ENCODE measurements at places on chromosomes 16 and 17.
A peak's percentile ranks its signal among the peaks of the same experiment; 100 is the strongest.

DNA sequence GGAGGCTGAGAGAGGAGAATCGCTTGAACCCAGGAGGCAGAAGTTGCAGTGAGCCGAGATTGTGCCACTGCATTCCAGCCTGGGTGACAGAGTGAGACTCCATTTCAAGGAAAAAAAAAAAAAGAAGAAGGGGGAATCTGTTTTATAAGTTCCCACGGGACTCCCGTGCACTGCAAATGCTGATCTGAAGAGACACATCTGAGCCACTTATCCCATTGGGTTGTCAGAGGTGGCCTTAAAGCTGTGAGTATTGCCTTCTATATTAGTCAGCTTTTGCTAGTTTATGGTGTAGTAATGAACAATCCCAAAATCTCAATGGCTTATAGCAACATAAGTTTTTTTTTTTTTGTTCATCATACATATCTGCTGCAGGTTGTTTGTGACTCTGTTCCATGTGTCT, 82.8 kb downstream of the MRM1 start:
- no peak for DNase-seq

DNA sequence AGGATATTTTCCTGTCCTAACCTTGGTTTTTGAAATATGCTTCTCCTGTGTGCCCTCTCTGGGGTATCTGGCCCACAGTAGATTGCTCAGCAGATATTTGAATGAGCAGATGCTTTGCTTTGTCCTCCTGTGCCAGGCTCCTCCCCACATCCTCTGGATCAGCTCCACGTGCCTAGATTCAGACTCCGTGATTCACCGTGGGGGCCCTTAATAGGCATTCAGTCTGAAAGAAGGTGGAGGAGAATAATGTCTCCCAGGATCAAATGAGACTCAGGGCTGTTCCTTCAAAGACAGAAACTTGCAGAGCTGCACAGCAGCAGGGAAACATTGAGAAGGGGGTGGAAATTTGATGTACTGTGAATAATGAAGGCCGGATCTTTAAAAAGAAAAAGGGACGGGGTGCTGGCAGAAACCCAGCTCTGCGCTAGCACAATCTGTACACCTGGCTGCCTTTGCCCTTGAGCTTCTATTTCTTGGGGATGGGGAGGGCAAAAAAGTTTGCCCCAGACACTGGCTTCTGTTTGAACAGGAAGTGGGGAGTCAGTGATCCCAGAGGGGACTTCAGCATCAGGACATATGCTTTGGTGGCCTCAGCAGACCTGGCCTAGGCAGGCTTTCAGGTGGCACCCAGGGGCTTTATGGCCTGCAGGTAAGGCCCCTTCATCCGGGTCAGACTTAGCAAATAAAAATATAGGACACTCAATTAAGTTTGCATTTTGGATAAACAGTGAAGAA, 15.9 kb upstream of the SLC12A3 start:
- DNase-seq: peak; percentile 65

DNA sequence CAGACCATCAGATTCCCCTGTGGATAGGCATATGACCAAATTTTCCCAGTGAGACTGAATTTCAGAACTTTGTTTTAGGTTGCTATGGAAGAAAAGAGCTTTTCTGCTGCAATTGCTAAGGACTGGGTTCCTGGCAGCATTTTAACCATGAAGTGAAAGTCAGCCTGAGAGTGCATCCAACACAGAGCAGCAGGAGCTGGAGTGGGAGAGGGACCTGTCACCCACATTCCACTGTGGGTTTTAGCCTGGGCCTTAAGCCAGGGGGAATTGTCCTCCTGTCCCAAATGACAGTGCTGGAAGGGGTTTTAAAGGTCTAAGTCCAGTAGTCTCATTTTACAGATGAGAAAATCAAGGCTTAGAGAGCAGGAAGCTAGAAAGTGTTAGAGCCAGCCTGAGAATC, 203.5 kb upstream of the N4BP1 start:
- DNase-seq: no peak

GRCh38 chr17:34163123-34163522, 92.0 kb upstream of the CCL2 start:
- DNase-seq: no peak

GRCh38 chr16:79452671-79453070, 147.9 kb downstream of the MAF start:
- DNase-seq: no peak

- DNase-seq: no peak
These were observed 62.3 kb upstream of the CDH5 start for GRCh38 chr16:66304151-66304550.

DNA sequence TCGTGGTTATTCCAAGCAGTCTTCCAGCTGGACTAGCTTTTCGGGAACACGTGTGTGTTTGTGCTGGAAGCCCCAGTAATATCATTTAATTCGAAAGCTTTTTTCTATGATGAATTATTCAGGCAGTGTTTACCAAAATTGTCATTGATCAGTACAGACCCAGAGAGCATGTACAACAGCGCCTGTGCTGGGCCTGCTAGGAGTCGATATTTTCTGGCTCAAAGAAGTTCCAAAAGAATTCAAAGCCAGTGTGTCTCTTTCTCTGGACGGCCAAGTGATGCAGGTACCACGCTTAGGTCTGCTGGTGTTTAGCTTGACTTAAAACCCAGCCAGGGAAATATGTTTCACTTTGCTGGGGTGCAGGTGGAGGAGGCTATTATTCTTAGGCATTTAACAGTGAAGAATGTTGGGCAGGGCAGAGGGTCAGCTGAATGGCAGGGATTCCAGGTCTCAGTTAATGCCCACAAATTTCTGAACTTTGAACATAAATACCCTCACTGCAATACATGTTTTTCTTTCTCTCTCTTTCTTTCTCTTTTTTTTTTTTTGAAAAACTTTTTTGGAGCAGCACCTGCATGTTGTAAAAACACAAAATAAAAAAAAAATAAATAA, 401.3 kb downstream of the WWOX start:
- no peak for DNase-seq

DNA sequence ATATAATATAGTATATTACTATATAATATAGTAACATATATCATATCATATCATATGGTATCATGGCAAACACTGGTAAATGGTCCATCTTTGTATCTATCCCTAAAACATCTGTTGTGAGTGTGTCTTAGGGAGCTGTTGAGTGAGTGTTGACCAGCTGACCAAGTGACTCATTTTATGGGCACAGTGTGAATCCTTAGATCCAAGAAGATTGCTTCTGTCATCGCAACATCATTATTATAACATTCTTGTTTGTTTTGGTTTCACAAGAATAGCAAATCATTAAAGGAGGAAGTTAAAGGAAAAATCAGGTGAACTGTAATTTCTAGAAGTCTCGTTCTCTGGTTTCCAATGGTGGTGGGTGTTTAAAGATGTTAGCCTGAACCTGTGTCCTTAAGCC, 11.7 kb upstream of the MAF start:
- DNase-seq: no peak

DNA sequence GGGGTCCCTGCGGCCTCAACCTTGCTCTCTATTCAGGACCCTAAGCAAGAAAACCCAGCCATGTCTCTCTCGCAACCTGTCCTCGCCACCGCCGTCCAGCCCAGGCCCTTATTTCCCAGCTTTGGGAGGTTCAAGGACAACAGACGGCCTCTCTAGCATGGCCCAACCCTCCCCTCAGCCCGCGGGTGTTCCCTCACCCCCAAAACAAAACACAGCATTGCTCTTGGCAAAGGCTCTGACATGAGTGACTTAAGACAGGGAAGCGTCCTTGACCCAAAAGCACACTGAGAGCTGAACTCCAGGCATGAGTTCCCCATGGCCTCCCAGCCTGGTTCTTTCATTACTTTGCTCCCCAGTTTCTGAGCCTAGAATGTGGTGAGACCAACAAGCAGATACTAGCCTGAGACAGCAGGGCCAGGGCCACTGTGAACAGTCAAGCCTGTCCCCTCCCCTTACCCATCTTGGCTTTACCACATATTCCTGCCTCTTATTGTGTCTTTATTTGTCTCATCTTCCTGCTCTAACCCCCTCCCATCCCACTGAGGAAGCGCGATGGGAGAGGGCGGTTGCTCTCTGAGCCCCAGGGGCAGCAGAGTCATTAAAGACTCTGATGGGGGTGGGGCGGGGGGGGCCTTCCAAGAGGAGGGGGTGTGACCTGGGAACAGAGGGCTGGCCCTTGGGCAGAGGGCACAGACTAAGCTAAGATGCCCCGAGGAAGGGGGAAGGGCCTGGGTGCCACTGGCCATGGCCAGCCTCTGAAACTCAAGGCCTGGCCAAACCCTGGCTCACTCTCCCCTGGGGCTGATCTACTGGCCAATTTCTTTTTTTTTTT, 11.8 kb downstream of the SREBF1 start:
- DNase-seq: no peak

Data from HS-5 (cell line).